ENCODE measurements at places on chromosomes 6 and 20. TPM values are rescaled to one million over a fixed set of nuclear protein-coding genes. Genes with fewer than 3 reads are reported as not detected.

DNA sequence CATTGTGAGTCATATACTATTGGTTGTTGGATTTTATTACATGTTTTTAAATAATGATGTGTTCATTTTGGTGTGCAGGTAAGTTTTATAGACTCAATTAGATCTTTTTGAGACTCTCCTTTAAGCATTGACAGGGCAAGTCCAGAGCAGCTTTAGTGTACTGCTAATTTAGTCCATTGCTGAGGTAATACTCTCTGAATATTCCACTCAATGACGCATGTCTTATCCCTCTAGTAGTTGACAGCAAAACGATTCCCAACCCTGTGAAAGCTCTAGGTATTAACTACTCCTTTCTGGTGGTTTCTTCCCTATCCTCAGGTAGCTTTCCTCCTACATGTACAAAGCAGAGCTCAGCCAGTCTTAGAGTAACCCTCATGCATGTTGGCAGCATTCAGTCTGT lies 373.5 kb upstream of the MAP3K7 start:
- DNase-seq, result no peak

GRCh38 chr6:91659891-91660290 lies 1073.0 kb upstream of the MAP3K7 start:
- no peak for DNase-seq

DNA sequence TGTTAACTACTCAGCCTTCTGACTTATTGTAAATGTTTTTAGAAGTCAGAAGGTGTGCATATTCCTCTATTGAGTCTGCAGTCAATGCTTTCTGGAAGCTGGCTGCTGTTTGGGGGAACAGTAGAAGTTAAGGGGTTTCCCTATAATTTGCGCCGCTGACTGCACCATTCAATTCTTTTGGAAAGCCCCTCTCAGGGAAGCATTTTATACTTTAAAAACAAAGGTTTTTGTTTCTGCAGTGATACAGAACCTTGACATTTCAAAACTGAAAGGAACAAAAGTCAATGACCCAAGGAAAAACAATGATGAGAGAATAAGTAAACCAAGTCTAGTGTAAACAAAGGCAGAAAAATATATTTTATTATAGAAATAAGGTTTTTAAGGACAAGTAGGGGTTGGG lies 120.8 kb upstream of the TNFAIP3 start:
- DNase-seq, result no peak

DNA sequence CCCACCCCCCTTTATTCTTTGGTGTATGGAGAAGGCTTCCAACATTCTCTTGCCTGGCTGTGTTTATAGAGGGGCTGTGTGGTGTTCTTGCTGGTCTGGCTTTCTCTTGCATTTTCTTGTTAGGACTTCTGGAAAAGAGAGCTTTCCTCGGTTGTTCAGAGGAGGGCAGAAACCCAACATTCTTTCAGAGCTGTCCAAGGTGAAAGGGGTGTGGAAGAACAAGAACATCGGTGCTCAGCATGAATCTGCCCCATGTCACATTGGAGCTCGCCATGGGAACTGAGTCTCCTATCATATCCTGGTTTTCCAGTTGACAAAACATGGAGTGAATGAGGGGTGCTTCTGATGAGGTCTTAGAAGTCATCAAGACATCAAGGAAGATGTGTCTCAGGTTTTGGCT lies 281.8 kb downstream of the RNF144B start:
- no peak for DNase-seq

GRCh38 chr6:44221961-44222335 lies 1.4 kb upstream of the SLC29A1 start:
- no peak for DNase-seq

The SFTA2 gene
- not detected for total RNA-seq

The OR2B6 gene
- not detected for total RNA-seq

The HLA-DMB gene
- 7.9 TPM for total RNA-seq

The HCRTR2 gene
- total RNA-seq, result not detected

DNA sequence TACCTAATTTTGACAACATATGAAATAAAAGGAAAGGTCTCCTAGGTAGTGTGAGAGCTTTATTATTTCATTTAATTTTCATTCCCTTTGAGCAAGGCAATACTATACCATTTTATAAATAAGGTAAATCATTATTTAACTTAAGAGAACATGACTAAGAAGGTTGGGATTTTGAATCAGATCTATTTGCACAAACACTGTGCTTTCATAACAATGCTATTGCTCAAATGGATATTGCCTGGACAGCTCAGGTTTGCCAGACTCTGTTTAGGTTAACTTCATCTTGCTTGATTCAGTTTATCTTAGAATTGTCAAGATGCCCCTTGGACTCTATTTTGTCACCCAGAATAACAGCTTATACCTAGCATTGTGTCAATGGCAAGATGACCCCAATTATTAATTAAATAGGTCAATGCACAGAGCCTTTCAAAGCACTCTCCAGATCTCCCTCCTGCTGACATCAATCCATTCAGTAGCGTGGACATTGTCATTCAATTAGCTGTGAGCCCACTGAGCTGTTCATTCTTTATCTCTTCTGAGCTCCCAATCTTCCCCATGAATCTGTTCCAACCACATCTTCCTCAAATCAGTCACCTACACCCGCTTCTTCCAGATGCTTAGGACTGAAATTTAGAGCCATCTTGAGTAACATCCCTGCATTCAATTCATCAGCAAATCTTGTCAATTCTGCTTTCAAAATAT lies 42.1 kb upstream of the TMEM30A start:
- DNase-seq, result no peak

DNA sequence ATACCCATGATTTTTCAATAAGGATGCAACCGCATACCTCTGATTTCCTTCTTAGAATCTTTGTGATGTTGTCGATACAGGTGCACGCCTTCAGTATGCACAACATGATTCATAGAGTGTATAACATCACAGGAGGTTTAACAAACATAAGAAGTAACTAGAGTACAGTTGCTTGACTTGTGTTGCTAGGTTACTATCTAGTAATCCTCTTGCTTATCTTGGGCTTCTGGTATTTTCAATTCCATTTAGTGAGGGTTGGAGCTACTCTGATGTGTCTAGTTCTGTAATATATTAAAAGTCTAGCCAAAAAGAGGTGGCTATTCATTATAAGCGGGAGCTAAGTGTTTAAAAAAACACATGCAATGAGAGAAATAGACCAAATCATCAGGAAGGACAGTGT lies 85.5 kb upstream of the TENT5A start:
- DNase-seq, result no peak

GRCh38 chr20:20941468-20941889 lies 164.7 kb downstream of the LINC00237 start:
- DNase-seq, result no peak

GRCh38 chr6:157561929-157562810 lies 181.2 kb downstream of the ZDHHC14 start:
- no peak for DNase-seq

DNA sequence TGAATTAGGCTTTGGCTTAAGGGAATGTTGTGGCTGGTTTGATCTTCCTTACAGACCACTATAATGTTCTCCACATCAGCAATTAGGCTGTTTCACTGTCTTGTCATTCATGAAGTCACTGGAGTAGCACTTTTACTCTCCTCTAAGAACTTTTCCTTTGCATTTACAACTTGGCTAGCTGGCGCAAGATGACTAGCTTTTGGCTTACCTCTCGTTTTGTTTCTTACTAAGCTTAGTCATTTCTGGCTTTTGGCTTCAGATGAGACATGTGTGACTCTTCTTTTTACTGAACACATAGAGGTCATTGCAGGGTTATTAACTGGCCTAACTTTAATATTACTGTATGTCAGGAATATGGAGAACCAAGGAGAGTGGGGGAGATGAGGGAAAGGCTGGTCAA lies 143.2 kb downstream of the PTCHD4 start:
- no peak for DNase-seq

DNA sequence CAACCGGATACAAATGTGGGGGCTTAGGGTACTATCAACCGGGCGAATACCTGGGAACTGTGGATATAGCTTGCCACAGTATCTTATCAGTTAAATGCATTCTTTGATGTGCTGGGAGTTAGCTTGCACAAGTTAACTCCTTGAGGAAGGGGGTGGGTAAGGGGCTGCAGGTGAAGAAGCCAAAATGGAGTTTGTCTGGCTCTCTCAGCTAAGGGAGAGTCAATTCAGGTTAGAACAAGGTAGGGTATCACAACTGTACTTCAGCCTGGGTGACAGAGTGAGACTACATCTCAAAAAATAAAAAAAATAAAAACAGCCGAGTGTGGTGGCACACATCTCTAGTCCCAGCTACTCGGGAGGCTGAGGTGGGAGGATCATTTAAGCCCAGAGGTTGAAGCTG lies 8.5 kb upstream of the BTN1A1 start:
- DNase-seq, result no peak

The MANEA gene
- 5.2 TPM for total RNA-seq

GRCh38 chr6:146077992-146078391 lies 49.1 kb downstream of the GRM1 start:
- no peak for DNase-seq

The FERMT1 gene
- total RNA-seq, result 0.54 TPM

- no peak for DNase-seq
Measured at GRCh38 chr6:34529665-34530327, 26.3 kb downstream of the SPDEF start.

DNA sequence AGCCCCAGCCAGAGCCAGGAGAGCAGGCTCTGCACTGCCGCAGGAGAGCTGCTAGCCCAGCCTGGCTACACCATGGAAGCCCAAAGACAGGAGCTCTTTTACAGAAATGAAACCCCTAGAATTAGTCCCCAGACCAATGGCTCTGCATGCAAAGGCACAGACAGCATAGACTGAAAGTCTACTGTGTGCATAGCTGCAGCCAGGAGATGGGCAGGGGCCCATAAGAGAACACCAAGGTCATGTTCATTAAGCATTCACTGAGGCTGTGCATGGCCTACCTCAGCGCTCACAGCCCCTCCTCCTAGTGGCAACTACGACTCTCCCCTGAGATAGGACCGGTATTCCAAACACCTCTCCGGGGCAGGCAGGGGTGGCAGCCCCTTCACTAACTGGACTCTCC lies 34.9 kb downstream of the SNX5 start:
- DNase-seq, result no peak

- DNase-seq, result no peak
Measured at GRCh38 chr6:113591896-113592827, 265.0 kb upstream of the MARCKS start.

DNA sequence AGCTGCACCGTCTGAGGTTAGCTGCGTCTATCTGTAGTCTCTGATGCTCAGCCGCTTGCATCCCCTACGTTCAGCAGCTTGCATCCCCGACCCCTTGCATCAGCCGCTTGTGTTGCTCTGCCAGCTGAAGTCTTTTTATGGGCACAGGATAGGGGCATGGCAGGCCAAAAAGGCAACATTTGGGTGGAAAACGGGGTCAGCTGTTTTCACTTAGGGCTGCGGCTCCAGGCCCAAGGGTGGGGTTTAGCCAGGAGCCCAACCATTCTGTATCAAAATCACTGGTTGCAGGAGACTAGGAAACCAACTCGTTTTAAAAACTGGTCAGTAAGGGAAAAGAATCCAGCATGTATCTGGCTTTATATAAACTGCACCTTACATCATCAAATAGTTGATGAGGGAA lies 49.9 kb downstream of the FAM50B start:
- no peak for DNase-seq

DNA sequence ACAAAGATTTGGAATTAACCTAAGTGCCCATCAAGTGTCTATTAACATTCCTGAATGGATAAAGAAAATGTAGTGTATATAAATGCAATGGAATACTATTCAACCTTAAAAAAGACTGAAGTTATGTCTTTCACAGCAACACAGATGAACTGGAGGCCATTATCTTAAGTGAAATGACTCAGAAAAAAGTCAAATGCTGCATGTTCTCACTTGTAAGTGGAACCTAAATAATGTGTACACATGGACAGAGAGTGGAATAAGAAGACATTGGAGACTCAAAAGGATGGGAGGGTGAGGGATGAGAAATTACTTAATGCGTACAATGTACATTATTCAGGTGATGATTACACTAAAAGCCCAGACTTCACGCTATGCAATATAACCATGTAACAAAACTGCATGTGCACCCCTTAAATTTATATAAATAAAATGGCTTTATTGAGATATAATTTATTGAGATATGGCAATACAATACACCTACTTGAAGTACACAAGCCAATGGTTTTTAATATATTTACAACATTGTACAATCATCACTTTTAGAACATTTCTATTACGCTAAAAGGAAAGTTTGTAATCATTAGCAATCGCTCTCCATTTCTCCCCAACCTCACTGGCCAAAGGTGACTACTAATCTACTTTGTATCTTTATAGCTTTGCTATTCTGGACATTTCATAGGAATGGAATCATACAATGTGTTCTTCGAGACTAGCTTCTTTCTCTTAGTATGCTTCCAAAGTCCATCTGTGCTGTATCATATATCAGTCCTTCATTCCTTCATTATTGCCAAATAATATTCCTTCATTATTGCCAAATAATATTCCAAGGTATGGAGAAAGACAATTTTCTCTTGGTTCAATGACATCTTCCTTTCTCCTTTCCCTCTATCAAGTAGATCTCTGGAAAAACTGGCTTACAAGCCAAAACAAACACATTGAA lies 5.8 kb downstream of the STX7 start:
- no peak for DNase-seq

DNA sequence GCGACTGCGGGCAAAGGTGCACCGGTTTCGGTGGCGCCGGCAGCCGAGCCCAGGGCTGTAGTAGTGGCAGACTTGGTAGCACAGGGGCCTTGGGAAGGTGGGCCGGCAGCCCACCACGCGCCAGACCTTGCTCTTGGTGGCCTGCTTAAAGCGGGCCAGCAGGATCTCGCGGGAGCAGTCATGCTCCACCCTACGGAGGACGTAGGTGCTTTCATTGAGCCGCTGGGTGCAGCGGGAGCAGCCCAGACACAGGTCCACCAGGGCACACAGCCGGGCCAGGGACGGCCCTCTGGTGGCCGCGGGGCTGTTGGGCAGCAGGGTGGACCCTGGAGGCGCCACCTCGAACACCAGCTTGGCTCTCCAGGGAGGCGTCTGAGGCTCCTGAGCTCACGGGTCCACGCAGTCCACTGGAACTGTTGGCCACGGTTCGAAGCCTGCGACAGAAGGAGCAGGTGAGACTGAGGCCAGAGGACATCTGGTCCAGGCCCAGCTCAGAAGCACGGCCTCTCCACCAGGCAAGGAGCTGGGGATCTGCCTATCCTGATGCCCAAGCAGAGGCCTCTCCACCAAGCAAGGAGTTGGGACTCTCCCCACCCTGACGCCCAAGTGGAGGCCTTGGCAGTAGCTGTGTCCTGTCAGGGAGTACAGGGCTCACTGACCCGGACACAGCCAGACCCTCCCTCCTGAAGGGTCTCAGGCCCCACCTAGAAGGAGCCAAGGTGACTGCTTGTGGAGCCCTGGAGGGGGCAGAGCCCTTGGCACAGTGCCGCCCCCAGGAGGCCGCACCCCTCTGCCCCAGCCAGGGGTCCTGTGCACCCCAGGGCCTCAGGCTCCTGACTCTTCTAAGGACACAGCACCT lies 1.0 kb downstream of the HELZ2 start:
- DNase-seq, result no peak

The RIMS1 gene
- total RNA-seq, result 1.2 TPM

The ADGRB3 gene
- 0.51 TPM for total RNA-seq

The TRIM10 gene
- 0.08 TPM for total RNA-seq

All from cardiac septum (tissue), 1 donor.